Right renal pelvis (tissue), 4 donors: ENCODE measurements at places on chromosomes 7 and 10.

- no peak for DNase-seq
Observed at GRCh38 chr7:4307316-4308204, 374.5 kb upstream of the FOXK1 start.

DNA sequence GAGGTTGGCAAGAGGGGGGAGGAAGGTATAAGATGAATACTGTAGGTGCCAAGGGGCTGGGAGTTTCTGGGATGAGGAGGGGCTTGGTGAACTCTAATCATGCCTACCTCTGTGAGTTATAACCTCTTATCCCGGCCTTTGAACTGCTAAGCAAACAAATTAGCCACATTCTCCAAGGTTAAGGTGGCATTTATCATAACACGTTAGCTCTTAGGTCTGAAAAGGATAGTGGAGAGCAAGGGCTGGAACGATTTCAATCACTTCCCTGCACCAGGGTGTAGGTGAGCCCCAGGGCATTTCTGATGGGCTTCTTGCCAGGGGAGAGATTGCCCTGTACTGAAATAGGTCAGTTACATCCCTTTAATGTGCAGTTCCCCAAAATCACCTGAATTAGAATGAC is 28.6 kb upstream of the DMBT1 start:
- no peak for DNase-seq

DNA sequence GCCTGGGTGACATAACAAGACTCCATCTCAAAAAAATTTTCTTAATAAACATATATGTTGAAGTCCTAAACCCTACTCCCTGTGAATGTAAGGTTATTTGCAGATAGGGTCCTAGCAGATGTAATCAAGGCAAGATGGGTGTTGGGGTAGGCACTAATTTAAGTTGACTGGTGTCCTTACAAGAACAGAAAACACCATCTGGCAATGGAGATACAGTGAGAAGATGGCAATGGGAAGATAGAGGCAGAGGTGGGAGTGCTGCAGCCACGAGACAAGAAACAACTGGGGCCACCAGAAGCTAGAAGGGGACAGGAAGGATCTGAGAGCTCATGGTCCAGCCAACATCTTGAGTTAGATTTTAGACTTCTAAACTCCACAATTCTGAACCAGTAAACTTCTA is 606.4 kb downstream of the CNTNAP2 start:
- DNase-seq, result no peak

DNA sequence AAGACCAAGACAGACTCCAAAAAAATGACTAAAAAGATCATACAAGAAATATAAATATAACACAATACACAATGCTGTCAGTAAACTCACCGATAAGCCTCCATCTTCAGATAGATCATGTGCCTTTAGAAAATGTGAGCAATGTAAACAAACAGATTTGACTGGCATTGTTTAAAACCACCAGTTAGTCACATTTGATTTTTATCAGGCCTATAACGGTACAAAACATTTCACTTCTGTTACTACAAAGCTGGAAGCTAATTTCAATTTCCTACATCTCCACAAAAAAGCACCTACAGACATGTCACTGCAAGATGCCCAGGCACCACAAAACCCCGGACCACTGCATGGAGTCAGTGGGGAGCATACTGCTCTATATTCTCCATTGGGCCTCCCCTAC is 18.9 kb downstream of the SGMS1 start:
- no peak for DNase-seq

DNA sequence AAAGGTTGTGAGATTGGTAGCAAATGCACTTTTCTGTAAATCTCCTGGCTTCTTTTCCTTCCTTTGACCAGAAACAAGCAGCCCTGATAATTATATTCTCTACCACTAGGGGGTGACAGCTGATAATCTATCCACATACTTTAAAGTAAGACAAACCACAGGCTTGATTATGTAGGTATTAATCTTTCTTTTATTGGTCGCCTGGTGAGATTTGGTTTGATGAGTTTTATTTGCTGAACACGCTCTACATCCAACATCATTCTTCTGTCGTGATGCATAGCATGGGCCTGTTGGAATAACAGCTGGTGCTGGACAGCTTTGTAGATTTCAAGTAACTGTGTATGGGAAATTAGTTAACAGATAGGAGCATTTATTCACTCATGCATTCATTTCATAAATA is 63.5 kb downstream of the ZNF365 start:
- DNase-seq, result peak; percentile 63

GRCh38 chr7:11193131-11193867 is 219.6 kb downstream of the PHF14 start:
- no peak for DNase-seq

DNA sequence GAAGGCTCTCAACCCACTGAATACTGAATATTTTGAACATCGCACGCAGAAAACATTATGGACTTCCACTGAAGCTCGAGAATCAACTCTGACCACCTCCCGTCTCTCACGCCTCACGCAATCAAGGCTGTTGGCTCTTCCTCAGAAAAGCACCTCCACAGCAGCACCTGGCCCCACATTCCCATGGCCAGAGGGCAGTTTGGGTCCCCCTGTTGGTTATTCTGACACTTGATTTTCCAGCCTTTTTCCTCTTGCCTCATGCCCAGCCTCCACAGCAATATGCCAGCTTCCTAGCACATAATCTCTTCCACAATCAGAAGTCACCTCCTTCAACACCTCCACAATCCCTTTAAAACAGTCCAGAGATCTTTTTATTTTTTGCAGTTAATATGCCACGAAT is 55.9 kb downstream of the SVOPL start:
- no peak for DNase-seq

DNA sequence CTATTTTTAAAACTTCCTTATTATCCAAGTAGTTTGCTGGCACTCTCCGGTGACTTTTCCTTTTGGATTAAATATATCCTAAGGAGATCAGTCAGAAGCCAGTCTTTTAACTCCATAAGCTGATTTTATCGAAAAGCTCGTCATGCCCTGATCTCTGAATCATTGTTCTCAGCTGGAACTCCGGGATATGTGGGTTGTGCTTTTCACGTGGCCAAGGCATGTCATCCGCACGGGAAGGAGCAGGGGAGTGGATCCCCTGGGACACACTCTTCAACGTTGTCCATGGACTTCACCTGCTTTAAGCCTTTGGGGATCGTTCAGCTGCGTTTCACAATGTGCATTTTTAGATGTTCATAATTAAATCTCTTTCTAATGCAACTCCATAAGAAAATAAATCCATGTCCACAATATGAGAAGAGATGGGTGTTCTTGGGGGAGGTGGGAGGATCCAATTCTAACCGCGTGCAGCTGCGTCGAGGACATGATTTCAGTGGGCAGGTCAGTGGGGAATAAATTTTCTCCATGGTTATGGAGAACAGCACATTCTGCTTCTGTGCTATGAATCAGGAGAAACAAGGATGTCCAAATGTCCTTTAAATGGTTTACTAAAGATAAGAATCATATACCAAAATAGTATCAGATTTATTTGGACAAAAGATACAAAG is 229.5 kb upstream of the ADARB2 start:
- no peak for DNase-seq

DNA sequence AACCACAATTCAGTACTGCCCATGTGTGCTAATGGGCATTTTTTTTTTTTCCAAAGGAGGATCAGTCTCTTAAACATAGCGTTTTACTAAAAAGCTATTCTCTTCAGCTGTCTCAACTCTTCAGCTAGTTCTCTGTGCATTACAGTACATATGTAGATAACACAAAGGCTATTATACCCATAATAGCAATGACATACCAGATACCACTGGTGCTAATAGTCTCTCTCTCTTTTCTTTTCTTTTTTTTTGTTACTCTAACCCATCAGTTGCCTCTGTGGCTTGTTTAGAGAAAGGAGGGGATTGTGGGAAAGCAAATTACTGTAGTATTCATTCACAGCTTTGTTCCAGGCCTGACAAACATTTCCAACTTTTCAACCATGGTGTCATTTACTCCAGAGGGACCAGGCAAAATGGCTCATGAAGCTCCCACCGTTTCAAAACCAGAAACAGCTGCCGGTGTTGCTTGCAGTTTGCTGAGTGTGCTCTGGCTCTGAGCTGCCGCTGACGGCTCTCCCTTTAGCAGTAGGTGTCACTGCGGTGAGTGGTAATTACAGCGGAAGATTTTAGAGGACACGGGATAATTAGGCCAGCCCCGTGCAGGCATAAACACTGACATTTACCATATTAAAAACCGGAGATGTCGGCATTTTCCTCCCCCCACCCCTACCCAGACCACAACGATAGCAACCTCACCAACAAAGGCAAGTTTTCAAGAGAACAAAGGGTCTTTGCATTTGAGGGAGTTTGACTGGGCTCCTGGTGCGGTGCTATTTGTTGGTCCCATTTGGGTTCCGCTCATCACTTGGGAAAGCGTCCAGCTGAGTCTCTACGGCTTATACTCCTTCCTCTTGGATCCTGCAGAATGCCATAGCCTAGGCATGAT is 1005.5 kb downstream of the KCNMA1 start:
- no peak for DNase-seq

GRCh38 chr7:31640381-31640780 is 46.6 kb upstream of the PPP1R17 start:
- DNase-seq, result no peak

- DNase-seq, result peak; percentile 61
Observed at GRCh38 chr10:15433850-15434537, 62.9 kb upstream of the FAM171A1 start.

- no peak for DNase-seq
Observed at GRCh38 chr10:50044941-50045664, 22.7 kb upstream of the WASHC2A start.

DNA sequence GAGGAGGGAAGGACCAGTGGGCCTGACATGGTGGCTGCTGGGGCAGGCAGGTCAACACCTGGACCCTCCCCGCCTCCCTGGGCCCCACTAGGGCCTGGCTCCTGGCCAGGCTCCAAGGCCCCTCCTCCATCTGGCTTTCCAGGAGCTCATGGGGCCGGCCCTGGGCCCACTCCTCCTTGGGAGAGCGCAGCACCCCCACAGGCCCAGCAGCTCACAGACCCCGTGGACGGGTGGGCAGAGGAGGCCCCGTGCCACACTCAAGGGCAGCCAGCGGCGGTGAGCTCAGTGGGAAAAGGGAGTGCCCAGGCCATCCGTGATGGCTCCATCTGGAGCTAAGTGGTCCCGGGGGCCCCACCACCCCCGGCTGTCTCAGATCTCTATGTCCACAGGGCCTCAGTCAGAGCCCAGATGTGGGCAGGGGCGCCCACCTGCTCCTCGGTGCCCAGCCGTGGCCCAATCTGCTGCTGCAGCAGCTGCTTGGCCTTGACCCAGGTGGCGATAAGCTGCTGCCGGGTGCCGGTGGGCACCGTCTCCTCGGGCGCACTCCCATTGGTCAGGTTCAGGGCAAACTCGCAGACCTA is 32.8 kb downstream of the CFAP46 start:
- DNase-seq, result no peak

- no peak for DNase-seq
Observed at GRCh38 chr10:72323108-72323749, 31.5 kb downstream of the DNAJB12 start.

DNA sequence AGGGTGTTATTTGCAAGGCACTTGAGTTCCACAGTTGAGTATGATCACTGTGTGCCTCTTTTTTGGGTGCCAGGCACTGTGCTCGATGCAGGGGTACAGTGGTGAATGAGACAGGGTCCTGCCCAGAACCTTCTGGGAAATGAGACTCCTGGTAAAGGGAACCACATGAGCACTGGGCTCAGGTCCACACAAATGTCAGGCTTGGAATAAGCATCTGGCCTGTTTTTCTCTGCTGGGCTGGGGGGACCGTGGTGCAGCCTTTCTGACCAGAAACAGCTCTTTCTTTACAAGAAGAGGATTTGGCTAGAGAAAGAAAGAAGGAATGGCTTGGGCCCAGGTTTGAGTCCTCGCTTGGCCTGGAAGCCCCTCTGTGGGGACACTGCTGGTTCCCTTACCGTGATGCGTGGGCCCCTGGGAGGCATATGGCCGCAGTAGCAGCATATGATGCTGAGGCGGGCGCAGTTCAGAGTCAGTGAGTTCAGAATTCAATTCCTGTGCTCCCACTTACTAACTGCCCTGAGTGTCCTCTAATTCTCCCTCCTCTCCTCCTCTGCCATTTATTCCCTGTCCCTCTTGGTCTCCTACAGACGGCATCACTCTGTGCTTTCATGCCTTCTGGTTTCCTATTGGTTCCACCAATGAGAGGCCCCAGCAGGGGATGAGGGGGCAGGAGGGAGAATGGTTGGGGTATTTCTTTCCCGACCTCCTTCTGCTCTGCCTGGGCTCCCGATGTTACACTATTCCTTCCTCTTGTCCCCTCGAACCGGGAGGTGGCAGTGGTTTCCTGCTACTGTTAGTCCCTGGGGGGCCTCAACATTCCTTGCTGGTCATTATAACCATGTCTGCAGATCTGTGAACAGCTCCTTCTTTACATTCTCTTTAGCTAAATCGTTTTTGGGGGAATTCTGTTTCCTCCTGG is 9.6 kb upstream of the KCP start:
- DNase-seq, result no peak

GRCh38 chr10:44674536-44675386 is 236.4 kb upstream of the TMEM72 start:
- no peak for DNase-seq

GRCh38 chr10:91462423-91462822 is 52.3 kb downstream of the HECTD2 start:
- DNase-seq, result no peak

GRCh38 chr7:71096351-71096750 is 35.6 kb upstream of the GALNT17 start:
- no peak for DNase-seq

DNA sequence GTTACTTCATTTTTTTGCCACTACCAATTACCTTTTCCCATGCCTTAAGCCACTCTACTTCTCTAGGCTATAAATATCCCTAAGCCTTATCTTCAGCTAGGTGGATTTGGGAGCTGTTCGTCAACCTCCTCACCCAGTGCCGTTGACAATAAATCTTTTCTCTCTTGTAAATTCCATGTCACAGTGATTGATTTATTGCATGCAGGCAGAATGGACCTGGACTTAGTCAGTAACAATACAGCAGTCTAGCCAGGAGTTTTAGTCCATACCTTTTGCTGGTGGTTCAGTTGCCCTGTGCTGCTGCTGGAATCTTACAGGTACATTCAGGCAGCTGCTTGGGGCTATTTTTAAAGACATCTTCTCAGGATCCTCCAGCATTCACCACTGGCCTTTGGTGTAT is 350.5 kb upstream of the NRG3 start:
- DNase-seq, result no peak

DNA sequence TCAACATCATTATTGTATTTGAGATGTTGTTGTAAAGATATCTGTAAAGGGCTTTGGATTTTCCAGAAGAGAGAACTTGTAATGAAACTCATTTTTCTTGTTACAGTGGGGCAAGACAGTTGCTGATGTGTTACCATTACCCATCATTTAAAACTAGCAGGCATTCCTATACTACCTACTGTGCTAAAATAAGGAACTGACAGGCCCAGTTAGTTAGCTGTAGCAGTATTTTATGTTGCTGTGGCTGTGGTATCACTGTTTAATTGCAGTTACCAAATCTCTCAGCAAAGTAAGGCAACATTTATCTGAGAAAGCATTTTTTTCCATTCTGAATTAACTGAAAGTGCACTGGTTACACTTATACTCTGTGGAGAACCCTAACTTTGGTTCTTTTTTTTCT is 9.9 kb downstream of the ST7 start:
- no peak for DNase-seq

- DNase-seq, result no peak
Observed at GRCh38 chr10:5525561-5526341, 990 bp downstream of the CALML3 start.
